ENCODE measurements at places on chromosomes 13 and 19. TPM values are rescaled to one million over a fixed set of nuclear protein-coding genes. Genes with fewer than 3 reads are reported as not detected.

Gene ZNF816
- total RNA-seq: 29.6 TPM

Gene MTIF3
- 92.4 TPM for total RNA-seq

Gene SIRT2
- total RNA-seq: 50.0 TPM

Gene CYP2A6
- 0.23 TPM for total RNA-seq

Gene KIR2DL3
- not detected for total RNA-seq

Gene IL4I1
- 2.6 TPM for total RNA-seq

Gene FLT3LG
- total RNA-seq: 115 TPM

Gene ZNF470
- total RNA-seq: 5.0 TPM

Gene IZUMO4
- total RNA-seq: 22.1 TPM

Gene CCDC70
- total RNA-seq: not detected

Gene CTXN1
- total RNA-seq: not detected

Gene ZNF439
- 17.7 TPM for total RNA-seq

Gene UNC13A
- total RNA-seq: 0.06 TPM

Gene IQCN
- 5.8 TPM for total RNA-seq

Gene TMEM150B
- 1.3 TPM for total RNA-seq

Gene ZNF90
- 6.2 TPM for total RNA-seq

Gene CEBPA
- total RNA-seq: 2.4 TPM

Gene MARK4
- 25.2 TPM for total RNA-seq

Gene ZNF382
- 21.1 TPM for total RNA-seq

Gene SSC5D
- total RNA-seq: 0.36 TPM

Gene SHISA2
- total RNA-seq: 0.58 TPM

Gene KLK14
- total RNA-seq: not detected

Gene ZNF534
- not detected for total RNA-seq

Gene TNFSF13B
- total RNA-seq: 35.8 TPM

Gene PNMA8C
- not detected for total RNA-seq

Gene CCNA1
- not detected for total RNA-seq

Measured in CD4-positive, alpha-beta memory T cell (primary cell).